HT1080 (cell line): ENCODE measurements at places on chromosomes 13 and 19. TPM values are rescaled to one million over a fixed set of nuclear protein-coding genes. Genes with fewer than 3 reads are reported as not detected.

GRCh38 chr13:98315902-98316301 lies 138.8 kb upstream of the RNF113B start:
- no peak for DNase-seq

- peak; percentile 91 for DNase-seq
Observed at GRCh38 chr13:63184693-63185092, 1769.0 kb upstream of the PCDH20 start.

- no peak for DNase-seq
Observed at GRCh38 chr13:51707461-51707860, 96.5 kb downstream of the DHRS12 start.

- no peak for DNase-seq
Observed at GRCh38 chr19:39913682-39914333, 20.6 kb downstream of the FCGBP start.

DNA sequence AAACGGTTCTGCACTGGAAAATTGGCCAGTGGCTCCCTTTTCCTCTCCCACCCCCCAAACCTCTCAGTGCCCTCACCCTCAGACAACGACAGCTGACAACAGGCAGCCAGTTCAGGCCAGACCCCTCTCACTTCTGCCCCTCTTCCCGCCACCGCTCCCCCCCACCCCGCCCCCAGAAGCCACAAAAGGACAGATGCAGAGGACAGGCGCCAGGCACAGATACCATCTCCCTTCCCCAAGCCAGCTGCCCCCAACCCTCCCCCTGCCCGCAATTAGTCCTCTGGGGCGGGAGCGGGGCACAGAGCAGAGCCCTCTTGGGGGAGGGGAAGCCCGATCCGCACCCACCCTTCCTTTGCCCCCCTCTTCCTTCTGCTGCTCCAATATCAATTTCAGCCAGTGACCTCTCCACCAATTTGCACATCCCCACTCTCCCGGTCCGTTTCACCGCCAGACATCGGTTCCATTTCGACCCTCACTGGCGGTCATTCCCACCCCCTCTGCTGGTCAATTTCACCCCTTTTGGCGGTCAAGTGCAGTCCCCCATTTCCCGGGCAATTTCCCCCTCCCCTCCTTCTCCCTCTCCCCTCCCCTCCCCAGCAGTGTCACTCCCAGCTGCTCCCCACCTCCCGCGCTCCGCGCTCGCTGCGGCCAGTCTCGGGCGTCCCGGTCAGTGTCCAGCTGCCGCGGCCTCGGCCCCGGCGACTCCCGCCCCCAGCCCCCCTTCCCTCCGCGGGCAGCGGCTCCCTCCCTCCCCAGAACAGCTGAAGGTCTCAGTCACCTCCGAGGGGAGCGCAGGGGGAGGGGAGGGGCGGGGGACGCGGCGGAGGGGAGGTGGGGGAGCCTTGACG lies at the start of gene SHD:
Gene SHD (plus strand): TSS at position 848 of the 848 bp plus-strand sequence. CDS start 798 bp downstream, outside the sequence.
- no peak for DNase-seq

SCN1B gene
- 9.3 and 13.5 TPM in 2 replicates for total RNA-seq
